Activated T-cell treated with anti-CD3 and anti-CD28 coated beads, Interleukin-2, amount 50 U/mL, for 48 hours (primary cell): ENCODE measurements at places on chromosomes 7 and 10.

DNA sequence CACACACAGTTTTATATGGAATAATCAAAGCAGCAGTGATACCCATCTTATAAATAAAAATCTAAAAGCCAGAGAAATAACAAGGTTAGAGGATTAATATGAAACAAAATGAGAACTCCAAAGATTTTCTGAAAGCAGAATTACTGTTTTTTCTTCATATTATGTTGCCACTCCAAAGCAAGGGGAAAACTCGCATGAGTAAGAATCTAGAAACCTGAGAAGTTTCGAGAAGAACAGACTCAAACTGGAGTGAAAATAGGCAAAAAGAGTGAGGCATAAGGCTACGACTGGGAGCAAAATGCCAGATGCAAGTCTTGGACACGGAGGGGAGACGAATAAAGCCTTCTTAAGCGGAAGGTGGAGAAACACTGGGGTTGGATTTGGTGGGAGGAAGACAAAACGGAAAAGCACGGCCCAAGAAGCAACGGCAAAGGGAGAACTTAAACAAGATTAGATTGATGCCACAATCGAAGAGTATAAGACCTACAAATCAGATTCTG, 923 bp downstream of the TNPO3 start:
- DNase-seq = no peak

- no peak for DNase-seq
Observed at GRCh38 chr7:84665339-84665738, 470.8 kb upstream of the SEMA3A start.

DNA sequence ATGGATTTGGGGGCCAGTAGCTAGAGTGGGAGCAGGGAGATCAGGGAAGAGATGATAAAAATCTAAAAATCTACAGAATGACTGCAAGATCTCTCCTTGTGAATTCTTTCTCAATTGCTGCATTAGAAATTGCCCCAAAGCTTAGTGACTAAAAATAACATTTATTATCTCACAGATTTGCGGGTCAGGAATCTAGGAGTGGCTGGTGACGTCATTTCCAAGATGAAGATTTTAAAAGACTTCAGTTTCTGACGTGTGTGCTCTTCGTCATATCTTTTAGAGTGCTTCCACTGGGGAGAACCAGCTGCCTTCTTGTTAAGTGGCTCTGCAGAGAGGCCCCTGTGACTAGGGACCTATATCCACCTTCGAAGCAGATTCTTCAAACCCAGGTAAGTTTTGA, 112.6 kb downstream of the DGKI start:
- no peak for DNase-seq

GRCh38 chr10:107894516-107894915, 730.0 kb upstream of the SORCS1 start:
- DNase-seq = no peak

DNA sequence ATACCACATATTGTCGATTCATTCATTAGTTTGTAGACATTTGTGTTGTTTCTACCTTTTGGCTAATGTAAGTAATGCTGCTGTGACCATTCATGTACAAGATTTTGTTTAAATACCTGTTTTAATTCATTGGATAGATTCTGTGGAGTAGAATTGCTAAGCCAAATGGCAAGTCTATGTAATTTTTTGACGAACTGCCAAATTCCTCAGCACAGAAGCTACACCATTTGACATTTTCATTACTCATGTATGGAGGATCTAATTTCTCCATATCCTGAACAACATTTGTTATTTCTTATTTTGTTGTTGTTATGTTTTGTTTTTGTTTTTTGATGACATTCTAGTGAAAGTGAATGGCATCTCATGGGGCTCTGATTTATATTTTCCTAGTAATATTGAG, 1351.3 kb upstream of the SORCS1 start:
- DNase-seq = no peak

- DNase-seq = no peak
Observed at GRCh38 chr10:132420469-132420980, 23.5 kb downstream of the PWWP2B start.

- no peak for DNase-seq
Observed at GRCh38 chr7:92260248-92260781, 14.5 kb downstream of the ANKIB1 start.

DNA sequence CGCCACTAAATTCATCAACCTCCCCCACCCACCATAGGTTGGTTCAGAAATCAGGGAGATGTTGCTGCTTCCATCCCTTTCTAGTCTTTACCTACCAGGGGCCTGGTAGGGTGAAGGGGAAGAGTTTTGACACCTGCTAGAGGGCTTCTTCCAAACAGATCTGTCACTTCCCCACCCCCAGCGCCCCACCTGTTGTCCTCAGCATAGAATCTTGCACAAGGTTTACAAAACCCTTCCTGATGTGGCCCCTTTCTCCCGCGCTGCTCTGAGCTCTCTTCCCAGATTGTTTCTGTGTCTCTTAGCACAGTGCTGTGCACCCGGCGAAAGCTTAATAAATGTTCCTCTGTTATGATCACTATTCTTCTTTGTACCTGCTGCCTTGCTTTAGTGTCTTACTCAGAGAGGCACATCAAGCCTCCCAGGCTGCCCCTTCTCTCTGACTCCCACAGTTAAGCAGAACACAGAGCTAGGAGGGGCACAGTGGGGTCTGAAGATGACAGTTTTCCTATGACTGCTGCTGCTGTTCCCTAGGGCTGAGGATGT, 11.2 kb upstream of the C10orf95 start:
- DNase-seq = no peak

- DNase-seq = no peak
Observed at GRCh38 chr10:71339796-71340589, 20.9 kb downstream of the SLC29A3 start.

DNA sequence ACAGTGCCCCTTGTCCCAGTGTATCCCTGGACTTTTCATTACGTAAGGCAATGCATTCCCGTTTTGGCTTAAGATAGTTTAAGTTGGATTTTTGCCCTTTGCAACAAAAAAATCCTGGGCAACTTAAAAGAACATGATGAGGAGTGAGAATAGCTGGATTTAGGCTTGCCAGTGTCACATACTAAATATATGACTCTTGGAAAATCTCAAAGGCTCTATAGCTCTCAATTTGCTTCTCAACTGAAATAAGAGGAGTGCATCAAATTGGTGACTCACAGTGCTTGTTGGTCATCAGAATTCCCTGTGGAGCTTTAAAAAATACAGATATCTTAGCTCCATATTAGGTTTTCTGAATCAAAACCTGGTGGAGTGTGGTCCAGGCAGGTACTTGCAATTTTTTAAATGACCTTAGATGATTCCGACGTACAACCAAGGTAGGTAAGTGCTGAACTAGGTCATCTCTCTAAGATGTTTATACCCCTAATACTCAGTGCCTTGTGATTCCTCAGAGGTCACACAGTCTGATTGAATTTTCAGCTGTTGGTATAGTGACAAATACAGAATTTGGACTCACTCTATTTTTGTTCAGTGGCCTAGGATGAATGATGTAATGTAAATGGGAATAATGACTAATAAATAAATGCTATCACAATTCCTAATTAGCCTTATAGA, 33.9 kb upstream of the ORC5 start:
- DNase-seq = no peak

DNA sequence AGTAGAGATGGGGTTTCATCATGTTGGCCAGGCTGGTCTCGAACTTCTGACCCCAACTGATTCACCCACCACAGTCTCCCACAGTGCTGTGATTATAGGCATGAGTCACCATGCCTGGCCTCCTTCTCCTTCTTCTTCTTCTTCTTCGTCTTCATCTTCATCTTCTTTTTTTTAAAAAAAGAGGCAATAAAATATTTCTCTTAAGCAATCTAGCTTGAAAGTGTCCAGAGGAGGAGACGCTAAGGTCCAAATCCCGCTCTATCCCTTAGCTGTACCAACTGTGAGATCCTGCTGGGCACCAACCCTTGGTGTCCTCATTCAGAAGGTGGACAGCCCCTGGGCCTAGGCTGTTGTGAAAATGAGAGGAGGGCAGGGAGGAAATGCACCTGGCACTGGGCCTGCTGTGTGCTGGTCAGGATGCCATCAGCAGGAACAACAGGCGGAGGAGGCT, 13.9 kb upstream of the PSAP start:
- no peak for DNase-seq

DNA sequence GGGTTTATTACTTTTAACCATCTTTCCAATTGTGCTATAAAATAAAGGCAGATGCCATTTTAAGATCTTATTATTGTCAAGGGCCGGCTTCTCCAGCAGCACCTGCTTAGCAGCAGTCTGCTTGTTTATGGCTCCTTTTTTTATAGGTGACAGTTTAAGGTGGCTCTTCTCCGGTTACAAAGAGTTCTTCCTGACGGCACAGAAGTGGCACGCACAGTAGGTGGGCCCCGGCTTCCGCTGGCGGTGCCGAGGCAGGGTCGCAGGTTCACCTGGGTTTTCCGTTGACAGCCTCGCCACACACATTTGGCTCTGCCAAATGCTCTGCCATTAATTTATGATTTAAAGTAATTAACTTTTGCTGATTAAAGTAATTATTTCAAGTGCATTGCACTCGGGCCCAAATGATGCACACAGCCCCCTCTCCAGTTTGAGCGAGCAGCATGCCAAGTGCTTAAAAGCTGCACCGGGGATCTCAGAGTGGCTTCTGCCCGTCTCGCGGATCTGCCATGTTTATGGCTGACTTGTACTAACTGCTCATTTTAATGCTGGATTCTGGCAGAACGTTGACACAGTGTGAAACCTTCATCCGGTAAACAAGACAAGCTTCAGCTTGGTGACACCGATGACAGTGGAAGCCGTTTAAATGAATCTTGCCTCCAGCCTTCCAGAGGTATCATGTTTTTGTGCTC, 355.1 kb upstream of the MKI67 start:
- no peak for DNase-seq

DNA sequence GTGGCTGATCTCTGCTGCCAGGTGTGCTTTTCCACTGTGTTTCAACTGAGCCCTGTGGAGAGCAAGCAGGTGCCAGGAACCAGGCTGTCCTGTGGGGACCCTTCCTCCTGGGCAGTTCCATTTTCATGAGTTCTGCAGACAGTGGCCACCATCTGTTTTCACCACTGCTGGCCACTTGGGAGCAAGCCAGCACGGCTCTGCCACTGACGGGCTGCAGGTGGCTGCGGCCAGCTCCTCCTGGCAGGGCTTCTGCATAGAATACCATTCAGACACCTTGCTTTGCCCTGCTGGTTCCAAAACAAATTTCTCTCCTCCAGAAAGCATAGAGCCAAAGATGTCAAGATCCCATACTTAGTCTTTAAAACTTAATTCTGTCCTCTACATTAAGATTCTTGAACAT, 48.3 kb downstream of the LANCL2 start:
- DNase-seq = no peak
